Right lobe of liver (tissue), 6 donors: ENCODE measurements at places on chromosomes 16 and 17.
A peak's percentile ranks its signal among the peaks of the same experiment; 100 is the strongest.

DNA sequence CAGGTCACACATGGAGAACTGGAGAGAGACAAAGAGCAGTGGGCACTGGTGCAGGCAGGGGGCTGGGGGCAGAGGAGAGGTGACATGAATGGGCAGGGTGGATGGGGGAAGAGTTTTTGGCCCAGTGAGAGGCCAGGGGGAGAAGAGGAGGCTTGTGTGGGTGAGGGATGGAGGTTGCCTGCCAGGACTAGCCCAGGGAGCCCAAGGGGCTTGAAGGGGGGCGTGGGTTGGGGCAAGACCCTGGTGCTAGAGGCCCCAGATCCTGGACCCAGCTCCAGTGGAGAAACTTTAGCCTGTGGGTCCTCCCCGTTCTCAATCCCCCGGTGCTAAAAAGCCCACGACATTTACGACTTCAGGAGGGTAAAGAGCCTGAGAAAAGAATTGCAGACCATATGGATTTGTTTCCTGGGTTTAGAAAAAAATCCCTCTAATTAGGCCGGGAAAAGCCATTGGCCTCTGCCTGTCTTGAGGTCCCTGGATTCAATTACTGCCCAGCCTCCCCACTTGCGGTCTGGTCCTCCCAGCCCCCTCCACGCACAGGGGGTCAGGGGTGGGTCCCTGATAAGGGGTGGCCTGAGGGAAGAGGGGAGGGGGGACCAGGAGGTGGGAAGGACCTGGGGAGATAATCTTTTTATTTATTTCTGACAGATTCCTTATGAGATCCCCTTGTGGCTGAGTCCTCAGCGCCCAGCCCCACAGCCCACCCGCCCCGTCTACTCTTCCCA lies 33.0 kb downstream of the NGFR start:
- no peak overlapping the region for H3K27ac ChIP-seq
- no peak overlapping the region for H3K4me3 ChIP-seq
- H3K4me1 ChIP-seq = no peaks in the 10 kb centered on the region
- no peak for DNase-seq
- H3K27me3 ChIP-seq = no peaks in the 10 kb centered on the region

DNA sequence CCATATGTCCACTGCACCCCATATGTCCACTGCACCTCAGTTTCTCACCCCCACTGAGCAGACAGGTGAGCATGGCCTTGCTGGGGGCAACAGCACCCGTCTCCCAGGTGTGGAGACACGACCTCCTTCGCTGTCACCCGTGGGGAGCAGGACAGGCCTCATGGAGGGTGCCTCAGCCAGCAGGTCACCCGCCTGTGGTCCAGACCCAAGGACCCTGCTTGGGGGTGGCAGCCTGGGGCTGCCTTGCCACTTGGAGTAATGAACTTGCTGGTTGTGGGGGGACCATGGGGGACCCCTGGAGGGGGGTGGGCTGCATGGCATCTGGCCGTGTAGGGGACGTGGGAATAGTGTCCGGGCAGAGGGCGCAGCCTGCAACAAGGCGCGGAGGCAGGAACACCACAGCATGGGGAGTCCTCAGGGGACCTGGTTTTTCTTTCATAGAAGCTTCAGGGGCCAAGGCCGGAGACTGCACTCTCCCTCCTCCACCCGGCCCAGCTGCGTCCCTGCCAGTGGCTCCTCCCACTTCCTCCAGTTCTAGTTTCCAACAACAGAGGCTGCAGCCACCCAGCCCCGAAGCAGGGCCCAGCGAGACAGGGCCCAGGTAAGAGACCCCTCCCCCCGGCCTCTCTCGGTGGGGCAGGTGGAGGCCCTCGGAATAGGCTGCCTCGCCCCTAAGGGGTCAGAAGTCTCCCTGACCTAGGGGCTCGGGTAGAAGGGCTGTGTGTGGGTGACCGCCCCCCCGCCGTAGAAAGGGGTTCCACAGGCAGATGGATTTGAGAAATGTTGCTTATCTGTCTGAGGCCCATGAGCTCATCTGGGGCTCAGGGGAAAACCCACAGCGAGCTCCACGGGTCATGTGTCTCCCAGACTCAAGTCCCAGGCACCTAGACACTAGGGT lies at the start of gene NHLRC4:
Gene NHLRC4, plus strand, starts transcription at position 531 of the 898 bp plus-strand sequence. CDS start 1,043 bp downstream, outside the sequence.
- H3K27ac ChIP-seq = no peak within 1 kb of the TSS
- H3K4me3 ChIP-seq = peak within 1 kb of the TSS; percentile 26
- H3K4me1 ChIP-seq = peaks cover 8% of the 10 kb centered on the region
- DNase-seq = peak; percentile 62

DNA sequence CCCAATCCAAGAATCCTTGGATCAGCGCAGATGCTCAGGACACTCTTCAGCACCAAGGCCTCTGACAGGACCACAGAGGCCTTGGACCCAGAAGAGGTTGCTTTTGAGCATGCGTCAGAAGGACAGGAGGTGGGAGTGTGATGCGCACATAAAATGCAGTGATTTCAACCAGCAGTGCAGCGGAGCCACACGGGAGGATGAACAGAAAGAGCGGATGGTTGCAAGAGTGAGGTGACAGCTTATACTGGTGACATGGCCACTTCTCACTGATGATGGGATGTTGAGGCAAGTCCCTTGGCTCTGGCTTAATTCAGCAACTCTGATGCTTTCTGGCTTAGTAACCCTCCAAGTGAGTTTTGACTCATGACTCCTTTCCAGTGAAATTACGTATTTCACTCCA lies 25.2 kb upstream of the ERN1 start:
- no peaks in the 10 kb centered on the region for H3K27me3 ChIP-seq
- peak overlapping the region; percentile 70 for H3K27ac ChIP-seq
- no peaks in the 10 kb centered on the region for H3K36me3 ChIP-seq
- peaks cover 66% of the 10 kb centered on the region for H3K4me1 ChIP-seq
- no peak for DNase-seq
- H3K4me3 ChIP-seq = no peak overlapping the region

DNA sequence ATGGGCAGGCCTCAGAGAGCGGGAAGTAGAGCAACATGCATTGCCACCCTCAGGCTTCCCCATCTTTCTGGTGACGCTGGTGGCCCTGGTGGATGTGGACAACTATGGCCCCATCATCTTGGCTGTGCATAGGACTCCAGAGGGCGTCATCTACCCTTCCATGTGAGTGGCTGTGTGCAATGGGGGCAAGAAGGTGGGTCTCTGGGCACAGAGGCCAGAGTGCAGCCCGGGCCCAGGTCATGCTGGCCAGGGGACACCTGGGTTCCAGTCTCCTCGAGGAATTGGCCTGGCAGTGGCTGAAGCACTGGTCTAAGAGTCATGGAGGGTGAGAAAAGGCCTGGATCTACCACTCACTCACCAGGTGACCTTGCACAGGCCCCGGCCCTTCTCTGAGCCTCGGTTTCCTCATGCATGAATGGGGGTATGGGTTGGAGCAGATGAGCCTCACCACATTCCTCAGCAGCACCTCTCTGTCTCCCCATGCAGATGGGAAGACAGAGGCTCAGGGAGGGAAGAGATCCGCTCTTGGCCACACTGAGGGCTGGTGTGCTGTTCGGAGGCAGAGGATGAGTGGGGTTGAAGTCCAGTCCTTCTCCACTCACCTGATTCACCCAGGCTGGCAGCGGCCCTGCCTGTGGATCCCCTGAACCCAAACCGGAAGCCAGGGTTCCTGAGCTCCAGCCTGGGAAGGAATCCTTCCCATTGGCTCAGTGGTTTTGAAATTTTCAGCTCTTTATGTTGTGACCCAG lies 7.2 kb upstream of the ADGRG3 start:
- H3K4me3 ChIP-seq = no peak overlapping the region
- H3K4me1 ChIP-seq = no peaks in the 10 kb centered on the region
- no peaks in the 10 kb centered on the region for H3K27me3 ChIP-seq
- no peak for DNase-seq

GRCh38 chr17:36459045-36459444 lies 27.4 kb upstream of the ZNHIT3 start:
- no peaks in the 10 kb centered on the region for H3K36me3 ChIP-seq
- no peaks in the 10 kb centered on the region for H3K27me3 ChIP-seq
- H3K4me1 ChIP-seq = no peaks in the 10 kb centered on the region
- no peak for DNase-seq

DNA sequence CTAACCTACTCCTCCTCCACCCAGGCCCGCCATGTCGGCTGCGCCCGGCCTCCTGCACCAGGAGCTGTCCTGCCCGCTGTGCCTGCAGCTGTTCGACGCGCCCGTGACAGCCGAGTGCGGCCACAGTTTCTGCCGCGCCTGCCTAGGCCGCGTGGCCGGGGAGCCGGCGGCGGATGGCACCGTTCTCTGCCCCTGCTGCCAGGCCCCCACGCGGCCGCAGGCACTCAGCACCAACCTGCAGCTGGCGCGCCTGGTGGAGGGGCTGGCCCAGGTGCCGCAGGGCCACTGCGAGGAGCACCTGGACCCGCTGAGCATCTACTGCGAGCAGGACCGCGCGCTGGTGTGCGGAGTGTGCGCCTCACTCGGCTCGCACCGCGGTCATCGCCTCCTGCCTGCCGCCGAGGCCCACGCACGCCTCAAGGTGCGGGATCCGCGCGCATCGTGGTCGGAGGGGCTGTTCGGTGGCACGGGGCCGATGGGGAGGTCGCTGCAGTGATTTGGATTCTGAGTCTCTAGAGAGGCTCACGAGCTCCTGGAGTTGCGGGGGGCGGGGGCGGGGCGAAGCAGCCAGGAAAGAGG lies 878 bp downstream of the TRIM72 start:
- no peak overlapping the region for H3K27ac ChIP-seq
- H3K4me3 ChIP-seq = peak overlapping the region; percentile 36
- no peak for DNase-seq

DNA sequence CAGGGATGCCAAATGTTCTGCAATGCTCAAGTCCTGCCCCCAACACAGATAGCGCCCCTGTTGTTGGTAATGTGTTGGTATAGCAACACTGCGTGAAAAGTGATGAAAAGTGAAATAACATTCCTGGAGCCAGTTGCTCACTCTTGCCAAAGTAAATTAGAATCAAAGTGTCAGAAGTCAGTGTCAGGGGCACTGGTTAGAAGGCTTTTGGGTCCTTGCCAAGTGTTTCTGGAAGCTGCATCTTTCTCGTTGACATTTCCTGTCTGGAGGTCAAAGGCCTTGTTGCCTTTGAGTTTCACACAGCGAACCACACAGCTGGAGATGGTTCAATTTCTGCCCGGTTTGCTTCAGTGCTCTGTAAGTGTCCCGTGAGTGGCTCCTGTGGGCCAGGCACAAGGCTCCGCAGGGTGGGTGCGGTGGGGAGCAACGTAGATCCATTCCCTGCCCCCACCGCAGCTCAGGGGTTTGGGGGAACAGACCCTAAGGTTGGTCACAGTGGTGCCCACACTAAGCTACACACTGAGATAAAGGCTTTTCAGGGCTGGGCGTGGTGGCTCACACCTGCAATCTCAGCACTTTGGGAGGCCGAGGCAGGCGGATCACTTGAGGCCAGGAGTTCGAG lies 3.6 kb upstream of the SLC16A5 start:
- H3K4me1 ChIP-seq = peaks cover 44% of the 10 kb centered on the region
- H3K36me3 ChIP-seq = no peaks in the 10 kb centered on the region
- H3K27me3 ChIP-seq = no peaks in the 10 kb centered on the region
- H3K4me3 ChIP-seq = no peak overlapping the region

DNA sequence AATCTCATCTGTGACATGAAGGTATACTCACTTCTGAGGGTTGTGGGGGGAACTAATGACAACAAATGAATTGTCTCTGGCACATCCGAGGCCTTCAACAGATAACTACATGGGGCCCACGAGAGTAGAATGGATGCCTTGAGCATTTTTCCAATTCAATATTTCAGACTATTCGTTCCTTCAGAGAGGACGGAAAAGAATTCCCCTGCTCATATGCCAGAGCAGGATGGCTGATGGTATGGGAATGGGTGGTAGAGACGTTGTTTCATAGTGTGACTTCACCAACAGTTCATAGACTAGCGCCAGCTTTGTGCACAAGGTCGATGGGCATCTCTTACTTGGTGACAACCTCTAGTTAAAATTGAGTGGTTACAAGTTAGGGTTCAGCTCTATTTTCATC lies 61.3 kb downstream of the HLF start:
- no peak for DNase-seq
- no peaks in the 10 kb centered on the region for H3K27me3 ChIP-seq
- no peak overlapping the region for H3K4me3 ChIP-seq

- no peaks in the 10 kb centered on the region for H3K27me3 ChIP-seq
- H3K4me3 ChIP-seq = no peak overlapping the region
- H3K36me3 ChIP-seq = no peaks in the 10 kb centered on the region
- DNase-seq = no peak
- no peaks in the 10 kb centered on the region for H3K4me1 ChIP-seq
- H3K27ac ChIP-seq = no peak overlapping the region
Observed at GRCh38 chr17:68277807-68278206, 13.1 kb downstream of the SLC16A6 start.

DNA sequence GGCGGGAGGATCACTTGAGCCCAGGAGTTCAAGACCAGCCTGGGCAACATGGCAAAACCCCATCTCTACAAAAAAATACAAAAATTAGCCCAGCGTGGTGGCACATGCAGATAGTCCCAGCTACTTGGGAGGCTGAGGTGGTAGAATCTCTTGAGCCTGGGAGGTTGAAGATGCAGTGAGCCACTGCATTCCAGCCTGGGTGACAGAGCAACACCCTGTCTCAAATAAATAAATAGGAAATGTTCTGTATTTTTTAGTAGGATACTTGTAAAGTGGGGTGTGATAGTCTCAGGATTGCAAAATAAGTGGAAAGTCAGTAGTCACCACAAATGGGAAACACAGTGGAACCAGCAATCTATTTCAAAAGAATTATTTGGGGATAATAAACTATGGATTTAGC lies 4.0 kb downstream of the RSPRY1 start:
- H3K36me3 ChIP-seq = no peaks in the 10 kb centered on the region
- H3K27me3 ChIP-seq = no peaks in the 10 kb centered on the region
- no peak overlapping the region for H3K27ac ChIP-seq
- no peak for DNase-seq
- H3K4me3 ChIP-seq = no peak overlapping the region

DNA sequence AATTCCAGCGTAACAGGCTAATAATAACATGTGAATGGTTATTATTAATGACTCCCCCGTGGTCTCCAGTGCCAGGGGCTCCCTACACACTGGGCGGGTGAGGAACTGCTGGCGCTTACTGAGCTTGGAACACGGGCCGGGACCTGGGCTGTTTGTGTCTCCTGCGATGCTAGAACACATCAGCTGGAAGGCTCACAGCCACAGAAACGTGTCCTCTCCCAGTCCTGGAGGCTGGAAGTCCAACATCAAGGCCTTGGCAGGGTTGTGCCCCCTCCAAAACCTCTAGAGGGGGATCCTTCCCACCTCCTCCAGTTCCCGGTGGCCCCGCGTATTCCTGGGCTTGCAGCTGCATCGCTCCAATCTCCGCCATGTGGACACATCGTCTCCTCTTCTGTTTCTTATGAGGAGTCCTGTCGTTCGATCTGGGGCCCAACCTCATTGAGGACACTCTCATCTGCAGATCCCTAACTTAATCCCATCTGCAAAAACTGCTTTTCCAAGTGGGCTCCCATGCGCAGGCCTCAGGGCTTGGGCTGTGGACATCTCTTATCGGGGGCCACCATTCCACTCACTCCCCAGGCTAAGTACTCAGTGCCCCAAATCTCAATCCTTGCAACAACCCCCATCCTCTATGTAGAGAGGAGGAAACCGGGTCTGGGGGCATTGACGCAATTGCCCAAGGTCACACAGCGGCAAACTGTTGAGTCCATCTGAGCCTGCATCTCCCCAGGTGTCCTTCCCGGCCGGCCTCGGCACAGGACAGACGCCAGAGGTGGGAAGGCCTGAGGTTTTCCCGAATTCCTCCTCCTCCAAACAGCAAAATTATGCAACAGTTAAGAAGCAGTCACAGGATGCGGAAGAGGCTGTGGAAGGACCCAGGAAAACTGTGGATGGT lies 193.9 kb downstream of the IRF8 start:
- H3K4me1 ChIP-seq = no peaks in the 10 kb centered on the region
- no peak for DNase-seq
- H3K36me3 ChIP-seq = no peaks in the 10 kb centered on the region
